ENCODE measurements at places on chromosomes 2 and 18.
A peak's percentile ranks its signal among the peaks of the same experiment; 100 is the strongest.

GRCh38 chr2:117523267-117523666, 291.2 kb upstream of the DDX18 start:
- DNase-seq, result no peak

DNA sequence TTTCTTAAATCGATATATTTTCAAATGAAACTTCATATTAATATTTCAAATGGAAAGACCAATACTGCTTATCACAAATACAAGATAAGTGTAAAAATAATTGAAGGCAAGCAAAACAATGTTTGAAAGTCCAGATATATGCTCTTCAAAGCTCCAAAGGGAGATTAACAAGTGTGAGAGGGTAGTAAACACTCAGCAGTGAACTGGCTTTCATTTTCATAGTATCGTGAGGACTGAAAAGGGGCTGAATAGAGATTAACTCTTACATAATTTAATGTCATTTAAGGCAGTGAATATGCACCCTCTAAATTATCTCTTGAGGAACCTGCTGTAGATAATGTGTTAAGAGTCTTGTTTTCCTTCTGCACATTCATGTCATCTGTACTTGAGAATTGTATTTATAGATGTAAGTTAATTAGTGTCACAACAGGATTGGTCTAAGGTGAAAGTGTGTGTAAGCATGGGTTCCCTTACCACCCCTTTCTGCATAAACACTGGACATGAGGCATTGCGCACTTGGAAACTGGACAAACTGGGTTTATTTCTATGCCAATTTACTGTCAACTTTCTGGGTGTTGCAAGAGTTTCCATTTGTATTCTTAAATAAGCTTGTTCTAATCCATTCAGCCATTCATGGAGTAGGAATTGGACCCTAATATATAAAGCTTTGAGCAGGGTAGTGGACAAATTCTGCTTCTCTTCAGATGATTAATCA, 76.7 kb upstream of the SESTD1 start:
- no peak for DNase-seq

GRCh38 chr2:232927032-232927792, 57.1 kb downstream of the SNORC start:
- no peak for DNase-seq

DNA sequence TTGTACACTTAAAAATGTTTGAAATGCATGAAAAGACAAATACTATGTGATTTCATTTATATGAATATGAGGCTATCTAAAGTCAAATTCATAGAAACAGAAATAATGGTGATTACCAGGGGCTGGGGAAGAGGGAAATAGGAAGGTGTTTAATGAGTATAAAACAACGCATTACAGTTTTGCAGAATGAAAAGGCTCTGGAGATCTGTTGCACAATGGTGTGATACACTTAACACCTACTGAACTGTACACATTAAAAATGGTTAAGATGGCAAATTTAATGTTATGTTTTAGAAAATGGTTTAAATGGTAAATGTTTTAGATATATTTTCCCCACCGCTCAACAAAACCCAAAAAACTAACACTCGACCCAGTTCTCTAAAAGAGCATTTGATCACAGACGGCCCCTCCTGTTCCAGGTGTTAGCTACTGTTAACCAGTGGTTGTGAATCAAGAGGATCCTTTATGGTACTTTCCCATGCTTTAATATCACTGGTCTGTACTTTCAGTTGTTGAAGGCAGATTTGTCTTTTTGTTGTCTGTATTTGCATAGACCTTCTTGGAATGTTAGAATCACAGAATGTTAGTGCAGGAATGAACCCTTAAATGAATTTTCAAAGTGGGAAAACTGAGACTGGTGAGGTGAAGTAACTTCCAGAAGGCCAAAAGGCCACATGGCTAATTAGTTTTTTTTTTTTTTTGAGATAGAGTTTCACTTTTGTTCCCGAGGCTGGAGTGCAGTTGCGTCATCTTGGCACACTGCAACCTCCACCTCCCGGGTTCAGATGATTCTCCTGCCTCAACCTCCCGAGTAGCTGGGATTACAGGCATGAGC, 10.2 kb downstream of the RAB10 start:
- peak; percentile 19 for DNase-seq

DNA sequence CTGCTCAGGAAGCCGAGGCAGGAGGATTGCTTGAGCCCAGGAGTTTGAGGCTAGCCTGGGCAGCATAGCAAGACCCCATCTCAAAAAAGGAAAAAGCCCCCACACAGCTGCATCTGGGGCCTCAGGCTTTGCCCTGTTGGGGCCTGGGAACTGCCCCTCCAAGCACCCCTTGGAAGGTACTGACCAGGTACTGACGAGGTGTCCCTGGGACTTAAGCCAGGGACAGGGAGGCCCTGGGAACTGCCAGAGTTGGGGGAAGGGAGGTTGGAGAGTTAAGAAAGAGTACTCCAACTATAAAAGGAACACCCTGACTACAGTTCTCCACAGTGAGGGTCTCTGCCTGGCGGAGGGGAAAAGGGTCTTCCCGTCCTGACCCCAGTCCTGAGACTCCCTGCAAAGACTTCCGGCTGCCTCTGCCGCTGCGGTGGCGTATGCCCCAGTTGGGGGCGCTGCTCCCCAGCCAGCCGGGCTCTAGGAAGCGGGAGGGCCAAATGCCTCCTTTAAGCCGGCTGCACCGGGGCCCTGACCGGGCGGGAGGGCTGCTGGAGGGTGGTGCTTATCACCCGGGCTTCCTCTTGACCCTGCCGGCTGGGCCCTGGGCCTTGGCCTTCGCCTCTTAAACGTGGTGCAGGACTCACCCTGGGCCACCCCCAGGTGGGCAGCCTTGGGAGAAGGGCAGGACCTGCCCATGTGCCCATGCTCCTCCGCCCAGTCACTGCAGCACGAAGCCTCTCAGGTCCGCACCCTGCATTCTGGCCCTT, 12.8 kb downstream of the SLC30A3 start:
- DNase-seq, result peak; percentile 61

- no peak for DNase-seq
Observed at GRCh38 chr18:62755946-62756345, 40.6 kb downstream of the PHLPP1 start.

DNA sequence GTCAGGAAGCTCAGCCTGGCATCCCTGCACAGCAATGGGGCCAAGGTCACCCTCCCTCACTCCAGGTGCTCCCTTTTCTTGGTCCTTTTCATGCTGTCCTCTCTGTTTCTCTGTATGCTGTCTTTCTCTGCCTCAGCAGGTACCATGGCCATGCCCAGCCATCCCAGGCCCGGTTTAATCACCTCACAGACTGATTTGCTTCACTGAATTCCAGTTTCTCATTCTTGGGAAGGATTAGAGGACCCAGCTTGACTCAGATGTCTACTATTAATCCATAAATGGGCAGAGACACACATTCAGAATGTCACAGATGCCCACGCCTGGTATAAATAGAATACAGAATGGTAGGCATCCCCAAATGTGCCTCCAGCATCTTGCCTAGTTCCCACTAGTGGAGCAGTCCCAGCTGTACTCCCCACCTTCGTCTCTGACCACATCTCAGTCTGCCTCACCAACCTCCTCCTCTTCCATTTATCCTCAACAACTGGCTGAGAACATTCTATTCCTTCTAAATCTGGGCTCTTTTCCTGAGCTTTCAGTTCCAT, 14.2 kb upstream of the L3MBTL4 start:
- no peak for DNase-seq

DNA sequence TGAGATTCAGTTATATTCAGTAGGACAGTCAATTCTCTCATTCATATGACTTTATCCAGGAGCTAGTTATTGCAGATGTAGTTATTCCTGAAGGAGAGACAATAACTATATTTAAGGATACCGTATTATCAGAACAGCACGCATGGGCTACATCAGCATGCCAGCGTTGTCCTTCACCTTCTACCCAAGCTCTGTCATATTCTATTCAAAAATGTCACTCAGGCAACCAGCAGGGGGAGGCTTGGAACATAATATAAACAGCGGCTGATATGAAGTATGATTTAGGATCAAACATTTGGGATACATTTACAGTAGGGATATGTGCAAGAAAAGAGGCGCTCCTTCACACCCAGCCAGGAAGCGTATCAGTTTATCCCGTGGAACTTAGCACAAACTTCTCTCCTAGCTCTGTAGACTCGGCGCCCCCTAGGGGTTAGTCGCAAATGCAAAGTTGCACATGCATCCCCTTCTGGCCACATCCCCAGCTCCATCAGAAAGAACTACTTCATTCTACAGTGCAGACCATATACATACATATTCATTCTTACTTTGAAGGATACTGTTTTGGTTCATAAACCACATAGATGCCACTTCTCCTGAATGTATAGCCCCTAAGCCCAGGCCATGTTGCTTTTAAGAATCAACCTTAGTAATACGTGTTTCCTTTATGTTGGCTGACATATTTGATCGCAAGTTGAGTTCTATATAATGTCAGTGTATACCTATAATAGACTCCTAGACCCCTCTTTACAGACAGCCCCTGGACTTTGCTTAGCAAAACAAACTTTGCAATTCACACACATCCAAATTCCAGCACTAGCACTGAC, 759.4 kb downstream of the ADCYAP1 start:
- DNase-seq, result no peak

- DNase-seq, result no peak
Observed at GRCh38 chr18:68448736-68449135, 266.2 kb downstream of the TMX3 start.

- DNase-seq, result no peak
Observed at GRCh38 chr2:60530660-60531281, 22.7 kb downstream of the BCL11A start.

DNA sequence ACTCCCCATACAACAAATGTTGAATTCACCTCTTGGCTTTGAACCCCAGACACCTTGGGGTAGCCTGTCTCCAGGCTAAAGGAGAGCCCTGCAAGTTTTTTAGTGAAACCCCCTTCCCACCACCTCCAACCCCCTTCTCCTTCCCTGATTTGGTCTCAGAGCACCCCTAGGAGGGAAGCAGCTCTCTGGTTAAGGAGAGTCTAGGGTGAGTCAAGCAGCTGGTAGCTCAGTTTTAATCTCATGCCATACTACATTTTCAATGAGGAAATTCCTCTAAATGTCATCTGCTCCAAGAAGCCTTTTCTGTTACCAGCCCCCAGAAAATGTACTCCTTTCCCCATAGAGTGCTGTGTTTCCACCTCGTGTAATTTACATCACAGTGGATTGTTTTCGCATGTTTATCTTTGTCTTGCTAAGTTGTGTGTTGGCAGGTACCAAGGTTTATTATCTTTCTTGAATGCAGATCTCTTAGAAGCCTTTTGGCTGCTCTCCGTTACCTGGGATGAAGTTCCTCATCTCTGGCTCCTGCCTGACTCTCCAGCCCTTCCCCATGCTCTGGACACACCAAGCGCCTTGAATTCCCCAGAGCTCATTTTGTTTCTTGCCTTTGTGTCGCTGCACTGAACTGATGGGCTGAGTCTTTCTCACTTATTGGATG, 82.2 kb downstream of the ASAP2 start:
- no peak for DNase-seq

- DNase-seq, result no peak
Observed at GRCh38 chr2:115606350-115606749, 1163.9 kb downstream of the DPP10 start.

DNA sequence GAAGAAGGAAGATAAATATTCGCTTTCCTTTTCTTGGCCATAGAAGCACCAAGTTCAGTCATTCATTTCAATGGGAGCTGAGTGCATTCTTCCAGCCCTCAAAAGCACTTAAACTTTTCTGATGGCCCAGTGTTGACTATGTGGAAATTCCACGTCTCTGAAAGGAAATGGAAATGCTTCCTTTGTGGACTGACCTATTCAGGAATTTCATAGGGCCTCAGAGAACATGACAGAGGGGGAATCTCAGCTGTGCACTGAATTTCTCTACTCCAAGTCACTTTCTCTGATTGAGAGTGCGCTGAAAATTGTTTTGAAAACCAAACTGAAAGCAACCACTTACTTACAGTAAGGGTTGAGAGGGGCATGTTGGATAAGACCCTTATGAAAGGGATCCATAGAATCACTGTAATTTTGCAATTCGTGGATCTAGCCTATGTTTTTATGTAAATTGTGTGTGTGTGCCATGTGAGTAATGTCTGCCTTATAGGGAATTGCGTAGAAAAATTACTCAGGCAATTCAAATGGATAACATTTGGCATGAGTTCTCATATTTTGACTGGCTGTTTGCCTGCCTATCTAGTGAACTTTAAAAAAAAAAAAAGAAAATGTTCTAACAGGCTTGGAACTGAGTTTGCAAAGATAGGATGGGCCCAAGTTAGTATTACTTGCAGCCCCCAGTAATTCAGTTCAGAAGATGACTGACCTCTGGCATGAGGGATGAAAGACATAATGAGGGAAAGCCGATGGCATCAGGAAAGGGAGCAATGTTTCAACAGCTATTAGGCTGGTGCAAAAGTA, 437.0 kb downstream of the PTPRM start:
- no peak for DNase-seq

GRCh38 chr18:22739789-22740188, 193.3 kb upstream of the RBBP8 start:
- DNase-seq, result no peak

DNA sequence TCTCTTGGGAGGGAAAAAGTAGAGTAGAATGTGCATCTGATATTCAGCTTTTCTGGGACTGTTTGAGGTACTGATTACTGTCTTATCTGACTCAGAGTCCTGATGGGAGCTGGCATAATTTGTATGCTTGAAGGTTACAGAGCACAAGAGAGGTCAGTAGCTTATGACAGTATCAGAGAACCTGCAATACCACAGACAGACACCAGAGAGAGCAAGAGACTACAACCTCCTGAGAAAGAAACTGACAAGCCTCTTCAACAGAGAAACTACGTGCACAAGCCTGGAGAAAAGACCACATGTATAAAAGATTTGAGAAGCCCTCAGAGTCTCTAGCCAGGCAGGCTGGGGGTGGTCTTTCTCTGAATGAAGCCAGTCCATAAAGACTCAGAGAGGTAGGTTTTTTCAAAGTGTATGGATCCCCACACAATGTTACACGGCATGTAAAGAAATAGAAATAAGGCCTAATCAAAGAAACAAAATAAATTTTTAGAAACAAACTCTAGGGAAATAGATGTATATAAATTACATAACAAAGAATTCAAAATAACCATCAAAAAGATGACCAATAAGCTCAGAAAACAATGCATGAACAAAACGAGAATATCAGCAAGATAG, 568.3 kb downstream of the LRRTM4 start:
- DNase-seq, result no peak

GRCh38 chr2:100396483-100396882, 21.0 kb downstream of the CHST10 start:
- no peak for DNase-seq

- DNase-seq, result no peak
Observed at GRCh38 chr2:240275386-240275785, 134.9 kb upstream of the OTOS start.

DNA sequence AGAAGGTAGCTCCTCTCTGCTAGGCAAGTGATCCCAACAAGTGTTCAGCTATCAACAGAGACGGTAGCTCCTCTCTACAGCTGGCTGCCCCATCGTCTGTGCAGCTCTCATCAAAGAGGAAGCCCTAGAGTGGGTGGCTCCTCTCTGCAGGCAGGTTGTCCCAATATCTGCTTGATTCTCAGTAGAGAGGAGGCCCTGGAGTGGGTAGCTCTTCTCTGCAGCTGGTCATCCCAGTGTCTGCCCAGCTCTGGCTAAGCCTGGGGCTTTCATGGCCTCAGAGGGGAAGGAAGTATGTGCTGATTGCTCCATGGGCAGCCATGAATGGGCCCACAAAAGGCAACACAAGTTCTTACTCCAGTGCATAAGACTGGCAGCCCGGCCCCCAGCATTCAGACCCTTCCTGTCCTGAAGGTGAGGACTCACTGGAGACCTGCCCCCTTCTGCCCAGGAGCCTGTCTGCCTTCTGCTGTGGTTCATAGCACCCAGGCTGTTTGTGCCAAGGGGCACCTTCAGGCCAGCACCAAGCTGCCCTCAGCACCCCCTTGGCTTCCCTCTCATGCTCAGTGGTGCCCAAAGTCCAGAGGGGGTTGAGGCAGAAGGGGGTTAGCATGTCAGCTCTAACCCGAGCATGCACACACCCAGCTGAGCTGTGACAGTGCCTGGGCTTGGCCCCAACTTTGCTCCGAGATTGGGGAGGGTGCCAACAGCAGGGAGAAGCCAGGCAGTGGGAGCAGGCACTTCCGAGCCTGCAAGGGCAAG, 48.9 kb downstream of the CCDC68 start:
- DNase-seq, result no peak

Measured in GM06990 (cell line).